Cardiac ventricle fibroblast (primary cell): ENCODE measurements at places on chromosomes 7 and 10. TPM values are rescaled to one million over a fixed set of nuclear protein-coding genes. Genes with fewer than 3 reads are reported as not detected.

CH25H gene
- 0.69 TPM in 1 of 2 replicates, not detected in the other for total RNA-seq

C10orf62 gene
- not detected in 2 replicates for total RNA-seq

ICA1 gene
- total RNA-seq: 0.10 TPM in 1 of 2 replicates, not detected in the other

GNB2 gene
- 134 and 160 TPM in 2 replicates for total RNA-seq

MACROH2A2 gene
- 11.1 and 13.6 TPM in 2 replicates for total RNA-seq
